ENCODE measurements at places on chromosomes 16 and 17. TPM values are rescaled to one million over a fixed set of nuclear protein-coding genes. Genes with fewer than 3 reads are reported as not detected.
A peak's percentile ranks its signal among the peaks of the same experiment; 100 is the strongest.

Gene CCL8
- not detected for total RNA-seq

Gene NOXO1
- 0.89 TPM for total RNA-seq

Gene SLC16A5
- total RNA-seq, result 7.1 TPM

Gene ENO3
- total RNA-seq, result 12.7 TPM

Gene OR3A1
- not detected for total RNA-seq

Gene AIPL1
- total RNA-seq, result not detected

Gene NSF
- total RNA-seq, result 86.2 TPM

Gene TMEM101
- total RNA-seq, result 21.8 TPM

Gene KRTAP3-2
- not detected for total RNA-seq

Gene CHCT1
- not detected for total RNA-seq

Gene KCNJ2
- total RNA-seq, result 10.2 TPM

GRCh38 chr17:9020824-9021157 is 519 bp upstream of the NTN1 start:
- DNase-seq, result no peak

DNA sequence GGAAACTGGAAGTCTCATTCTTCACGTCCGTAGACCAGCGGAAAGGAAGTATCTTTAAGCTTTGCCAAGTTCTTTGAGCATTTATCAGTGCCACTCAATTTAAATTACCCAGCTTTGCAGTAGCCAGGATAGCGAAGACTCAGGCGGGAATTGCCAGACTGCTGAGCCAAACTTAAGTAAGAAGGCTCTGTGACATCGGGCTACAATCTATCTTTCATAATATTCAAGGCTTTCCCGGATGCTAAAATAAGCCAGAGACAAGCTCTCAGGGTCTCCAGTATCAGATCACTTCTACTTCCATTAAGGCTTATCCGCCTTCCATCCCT is 436 bp upstream of the BRIP1 start:
- no peak for DNase-seq

GRCh38 chr17:8159032-8159400 is 3.7 kb downstream of the VAMP2 start:
- no peak for DNase-seq

DNA sequence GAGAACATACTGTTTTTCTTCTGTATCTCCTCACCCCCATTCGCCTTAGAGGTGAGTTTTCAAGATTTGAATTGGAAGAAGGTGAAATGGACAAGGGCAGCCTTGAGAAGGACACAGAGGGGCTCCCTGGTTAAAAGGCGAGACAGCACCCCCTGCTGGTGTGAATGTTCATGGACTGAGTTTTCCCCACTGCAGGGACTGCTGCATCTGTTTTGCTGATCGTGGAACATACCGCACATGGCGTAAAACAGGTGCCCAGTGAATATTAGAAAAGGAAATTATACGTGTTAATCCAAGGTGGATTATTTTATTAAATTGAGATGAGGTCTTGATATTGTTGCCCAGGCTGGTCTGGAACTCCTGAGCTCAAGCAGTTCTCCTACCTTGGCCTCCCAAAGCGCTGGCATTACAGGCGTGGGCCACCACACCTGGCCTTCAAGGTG is 54.5 kb downstream of the NDE1 start:
- DNase-seq, result peak; percentile 32

GRCh38 chr16:53925526-53925925 is 221.6 kb downstream of the FTO start:
- no peak for DNase-seq

DNA sequence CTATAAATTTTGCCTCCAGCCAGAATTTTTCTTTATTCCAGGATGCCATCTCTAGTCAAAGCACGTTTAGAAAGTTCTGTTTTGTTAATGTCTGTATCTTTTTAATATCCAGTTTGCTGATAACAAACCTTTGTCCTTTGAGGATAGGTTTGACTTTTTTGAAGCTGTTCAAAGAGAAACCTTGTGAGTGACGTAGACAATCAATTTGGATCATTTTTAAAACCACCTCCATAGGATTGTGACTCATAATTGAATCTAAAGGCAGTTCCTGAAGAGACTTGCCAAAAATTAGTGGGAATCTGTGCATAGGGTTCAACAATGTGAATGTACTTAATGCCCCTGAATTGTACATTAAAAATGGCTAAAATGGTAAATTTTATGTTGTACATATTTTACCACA is 5.9 kb downstream of the KRT31 start:
- no peak for DNase-seq

DNA sequence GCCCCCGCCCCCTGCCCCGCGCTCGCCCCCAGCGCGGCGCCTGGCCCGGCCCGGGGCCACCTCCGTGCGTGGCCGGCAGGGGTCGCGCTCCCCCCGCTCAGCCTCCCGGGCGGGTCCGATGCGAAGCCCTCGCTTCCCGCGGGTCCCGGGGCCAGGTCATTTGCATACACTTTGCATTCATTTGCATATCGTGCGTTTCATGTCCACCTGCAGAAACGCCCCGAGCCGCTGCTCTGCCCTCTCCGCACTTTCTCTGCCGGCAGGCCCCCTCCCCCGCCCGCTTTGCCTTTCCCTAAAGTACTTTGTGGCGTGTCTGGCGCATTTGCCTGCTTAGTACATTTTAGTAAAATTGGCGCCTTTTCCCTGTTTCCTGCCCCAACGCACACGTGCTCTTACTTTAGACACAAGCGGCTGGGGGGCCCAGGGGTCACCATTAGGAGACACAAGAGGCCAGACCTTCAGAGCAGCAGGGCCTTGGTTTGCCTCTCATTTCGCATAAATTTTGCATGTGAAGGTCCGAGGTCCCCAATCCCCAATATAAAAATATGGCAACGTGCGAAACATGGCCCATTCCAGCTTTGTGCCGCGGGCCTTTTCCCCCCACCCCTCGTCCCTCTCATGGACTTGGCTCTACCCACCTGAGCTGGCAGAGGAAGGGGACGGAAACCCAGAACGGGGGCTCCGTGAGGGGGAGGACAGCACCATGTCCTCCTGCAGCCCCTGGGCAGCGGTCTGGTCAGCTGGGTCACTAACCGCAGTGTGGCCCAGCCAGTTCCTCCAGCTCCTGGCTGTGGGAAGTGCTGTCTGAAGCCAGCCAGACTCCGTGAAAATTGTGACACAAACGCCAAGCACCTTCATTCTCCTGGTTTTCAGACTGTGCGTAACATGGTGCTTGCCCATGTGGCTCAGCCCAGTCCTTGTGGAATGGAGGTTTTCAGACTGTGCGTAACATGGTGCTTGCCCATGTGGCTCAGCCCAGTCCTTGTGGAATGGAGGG is 34.8 kb downstream of the CBFA2T3 start:
- DNase-seq, result no peak

- DNase-seq, result no peak
Observed at GRCh38 chr16:66563574-66564334, 2.5 kb upstream of the CMTM1 start.

GRCh38 chr16:64627288-64627687 is 494.6 kb downstream of the CDH11 start:
- no peak for DNase-seq

DNA sequence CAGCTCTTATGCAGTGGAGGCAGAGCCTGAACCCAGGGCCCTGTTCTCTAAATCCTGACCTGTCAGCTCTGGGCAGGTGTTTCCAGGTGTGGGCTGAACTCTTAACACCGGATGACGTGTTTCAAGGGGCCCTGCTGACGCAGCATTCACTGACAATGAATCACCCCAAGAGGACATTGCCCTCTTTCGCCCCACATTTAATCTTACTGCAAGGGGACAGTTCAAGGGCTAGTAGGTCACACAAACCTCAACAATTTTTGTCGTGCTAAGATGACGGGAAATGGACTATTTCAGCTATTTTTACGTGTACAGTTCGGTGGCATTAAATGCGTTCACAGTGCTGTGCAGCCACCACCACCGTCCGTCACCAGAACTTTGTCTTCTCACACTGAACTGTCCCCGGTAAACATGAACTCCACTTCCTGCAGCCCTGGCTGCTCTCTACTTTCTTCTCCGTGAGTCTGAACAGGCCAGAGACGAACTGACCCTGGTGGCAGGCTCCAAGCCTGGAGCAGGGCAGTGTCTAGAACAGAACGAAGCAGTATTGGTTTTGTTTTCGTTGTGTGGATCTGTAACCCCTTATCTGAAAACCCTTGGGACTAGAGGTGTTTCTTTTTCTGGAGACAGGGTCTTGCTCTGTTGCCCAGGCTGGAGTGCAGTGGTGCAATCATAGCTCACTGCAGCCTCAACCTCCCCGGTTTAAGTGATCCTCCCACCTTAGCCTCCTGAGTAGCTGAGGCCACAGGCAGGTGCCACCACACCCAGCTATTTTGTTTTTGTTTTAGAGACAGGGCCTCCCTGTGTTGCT is 88.4 kb upstream of the CIBAR2 start:
- DNase-seq, result no peak

DNA sequence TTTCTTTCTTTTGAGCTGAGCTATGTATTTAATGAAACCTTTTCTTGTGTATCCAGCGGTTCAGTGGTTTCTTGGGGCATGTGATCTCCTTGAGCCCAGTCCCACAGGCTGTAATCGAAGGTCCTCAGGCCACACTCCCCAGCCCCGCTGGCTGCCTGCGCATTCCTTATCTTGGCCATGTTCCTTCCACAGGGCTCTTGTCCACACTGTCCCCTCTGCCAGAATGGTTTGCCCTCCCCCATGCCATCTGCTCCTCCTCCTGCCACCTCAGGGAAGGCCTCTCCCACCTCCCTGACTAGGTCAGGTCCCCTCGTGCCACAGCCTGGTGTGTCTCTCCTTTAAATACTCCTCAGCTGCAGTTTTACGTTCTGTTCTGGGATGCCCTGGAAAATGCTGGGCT is 12.1 kb upstream of the NLRC5 start:
- DNase-seq, result no peak

DNA sequence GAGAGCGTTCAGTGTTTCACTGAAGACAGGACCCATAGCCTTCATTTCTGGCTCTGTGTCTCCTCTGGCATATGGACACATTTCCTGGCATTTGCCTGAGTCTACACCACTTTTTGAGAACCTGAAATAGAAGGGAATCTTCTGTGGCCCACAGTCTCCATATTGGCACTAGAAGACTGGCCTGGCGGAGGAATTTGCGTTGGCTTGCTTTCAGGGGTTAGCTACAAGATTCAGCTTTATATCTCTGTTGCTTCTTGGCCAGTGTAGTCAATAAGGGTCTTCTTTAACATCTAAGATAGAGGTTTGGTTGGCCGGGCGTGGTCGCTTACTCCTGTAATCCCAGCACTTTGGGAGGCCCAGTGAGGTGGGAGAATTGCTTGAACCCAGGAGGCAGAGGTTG is 12.8 kb upstream of the CLEC18C start:
- DNase-seq, result no peak

GRCh38 chr16:66459878-66460277 is 32.8 kb downstream of the BEAN1 start:
- DNase-seq, result peak; percentile 7

GRCh38 chr16:51243936-51244436 is 92.9 kb upstream of the SALL1 start:
- peak; percentile 55 for DNase-seq

- DNase-seq, result no peak
Observed at GRCh38 chr16:67544329-67544841, 15.8 kb downstream of the RIPOR1 start.

GRCh38 chr17:8940866-8941471 is 24.5 kb downstream of the PIK3R5 start:
- no peak for DNase-seq

GRCh38 chr17:82399601-82400101 is 18.5 kb upstream of the HEXD start:
- DNase-seq, result no peak

GRCh38 chr17:47663912-47664623 is 14.3 kb downstream of the KPNB1 start:
- DNase-seq, result peak; percentile 20

GRCh38 chr17:80318166-80318565 is 57.5 kb downstream of the RNF213 start:
- no peak for DNase-seq

- no peak for DNase-seq
Observed at GRCh38 chr17:66138120-66138519, 53.8 kb downstream of the CEP112 start.

DNA sequence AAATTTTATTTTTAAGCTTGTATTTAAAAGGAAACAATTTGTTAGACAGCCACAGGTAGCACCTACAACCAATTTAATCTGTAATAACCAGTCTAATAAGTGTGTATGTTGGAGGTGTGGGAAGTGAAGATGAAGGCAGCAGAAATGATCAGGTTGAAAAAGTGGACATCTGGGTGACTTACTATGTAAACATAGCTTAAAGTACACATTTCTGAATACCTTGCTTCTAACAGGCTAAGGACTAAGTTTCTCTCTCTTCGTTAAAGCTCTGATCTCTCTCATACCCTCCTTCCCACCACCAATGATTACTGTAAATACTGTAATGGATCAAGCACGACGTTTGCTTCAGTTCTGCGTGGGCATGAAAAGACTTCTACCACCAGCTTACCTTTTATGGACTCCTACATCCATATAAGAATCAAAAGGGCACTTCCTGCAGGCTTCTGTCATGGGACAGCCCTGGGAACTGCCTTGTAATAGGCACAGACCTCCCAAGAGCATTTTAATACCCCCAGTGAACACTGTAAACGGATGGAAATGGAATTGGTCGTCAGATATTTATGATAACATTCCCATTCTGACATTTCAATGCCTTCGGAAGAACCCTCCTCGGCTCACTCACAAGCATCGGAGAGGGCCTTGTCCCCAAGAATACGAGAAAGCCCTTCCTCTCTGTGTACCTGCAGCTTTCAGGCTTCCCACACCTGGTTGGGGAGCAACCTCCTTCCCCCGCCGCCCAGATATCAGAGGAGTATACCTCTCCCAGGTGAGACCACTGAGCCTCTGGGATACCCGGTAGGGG is 700 bp downstream of the CCDC43 start:
- no peak for DNase-seq

DNA sequence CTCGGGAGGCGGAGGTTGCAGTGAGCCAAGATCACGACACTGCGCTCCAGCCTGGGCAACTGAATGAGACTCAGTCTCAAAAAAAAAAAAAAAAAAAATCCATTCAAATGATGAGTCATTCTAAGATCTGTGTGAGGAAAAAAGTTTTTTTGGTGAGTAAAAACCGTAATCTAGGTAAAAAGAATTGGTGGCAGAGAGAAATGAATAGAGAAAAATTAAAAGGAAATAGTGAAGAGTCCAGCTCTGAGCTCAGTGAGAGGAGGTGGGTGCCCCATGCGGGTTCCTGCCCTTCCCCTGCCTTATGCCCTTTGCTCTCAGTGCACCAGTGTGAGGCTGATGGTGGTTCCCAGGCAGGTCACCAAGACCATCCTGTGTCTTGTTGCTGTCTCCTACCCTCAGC is 20.9 kb downstream of the GAN start:
- no peak for DNase-seq

- DNase-seq, result peak; percentile 27
Observed at GRCh38 chr16:30660424-30661261, 2.4 kb downstream of the FBRS start.
